ENCODE measurements at places on chromosomes 1 and 21.

DNA sequence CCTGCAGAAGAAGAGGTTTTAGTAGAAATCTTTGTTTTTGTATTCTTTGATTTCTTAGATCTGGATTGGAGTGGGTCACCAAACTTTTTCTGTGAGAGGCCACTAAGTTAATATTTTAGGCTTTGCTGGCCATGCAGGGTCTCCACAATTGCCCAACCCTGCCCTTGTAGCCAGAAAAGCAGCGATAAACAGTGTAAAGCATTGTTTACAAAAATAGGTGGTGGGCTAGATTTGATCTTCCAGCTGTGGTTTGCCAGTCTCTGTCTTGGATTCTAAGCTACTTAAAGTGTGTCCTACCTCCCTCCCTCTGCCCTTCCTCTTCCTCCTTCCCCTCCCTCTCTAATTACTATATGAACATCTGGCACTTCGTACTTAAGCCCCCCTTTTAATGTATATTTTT is 68.0 kb downstream of the LAMC1 start:
- no peak for DNase-seq

GRCh38 chr1:208248991-208249696 is 5.0 kb upstream of the PLXNA2 start:
- no peak for DNase-seq

DNA sequence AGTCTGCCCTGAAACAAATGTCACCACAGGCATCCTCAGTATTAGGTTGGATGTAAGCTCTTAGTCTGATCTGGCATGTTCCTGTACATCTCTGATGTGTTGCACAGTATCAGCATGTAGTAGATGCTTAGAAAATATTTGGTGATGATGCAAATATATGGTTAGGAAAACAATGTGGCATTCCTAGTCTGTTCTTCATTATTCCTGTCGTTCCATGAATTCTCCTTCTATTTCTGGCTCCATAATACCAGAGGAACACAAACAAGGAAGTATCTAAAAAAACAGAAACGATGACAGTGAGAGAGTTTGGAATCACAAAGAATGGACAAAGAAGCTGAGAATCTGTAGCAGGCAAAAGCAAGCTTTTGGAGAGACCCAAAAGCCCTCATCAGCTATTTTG is 236.6 kb downstream of the HHAT start:
- DNase-seq: no peak

- no peak for DNase-seq
Observed at GRCh38 chr1:110328274-110328673, 10.9 kb upstream of the RBM15 start.

DNA sequence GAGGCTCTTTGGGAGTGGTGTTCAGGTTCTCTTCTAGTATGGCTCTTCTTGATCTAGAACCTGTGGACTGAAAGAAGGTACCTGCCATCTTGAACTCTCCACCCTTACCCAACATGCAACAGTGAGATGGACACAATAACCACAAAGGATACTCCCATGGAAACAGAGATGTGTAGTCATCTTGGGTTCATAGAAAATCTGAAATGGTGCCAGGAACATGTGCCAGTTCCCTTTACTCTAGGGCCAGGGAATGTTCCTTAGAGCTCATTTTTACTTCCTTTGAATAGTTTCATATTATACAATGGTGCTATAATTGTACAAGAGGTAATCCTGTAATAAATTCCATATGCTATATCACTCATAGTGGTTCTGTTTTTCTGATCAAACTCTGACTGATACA is 13.2 kb upstream of the SCYL3 start:
- no peak for DNase-seq

GRCh38 chr1:24895511-24895910 is 34.6 kb downstream of the RUNX3 start:
- no peak for DNase-seq
